ENCODE measurements at places on chromosomes 1 and 21.

GRCh38 chr1:187577610-187578009 is 748.9 kb downstream of the PLA2G4A start:
- DNase-seq, result no peak

DNA sequence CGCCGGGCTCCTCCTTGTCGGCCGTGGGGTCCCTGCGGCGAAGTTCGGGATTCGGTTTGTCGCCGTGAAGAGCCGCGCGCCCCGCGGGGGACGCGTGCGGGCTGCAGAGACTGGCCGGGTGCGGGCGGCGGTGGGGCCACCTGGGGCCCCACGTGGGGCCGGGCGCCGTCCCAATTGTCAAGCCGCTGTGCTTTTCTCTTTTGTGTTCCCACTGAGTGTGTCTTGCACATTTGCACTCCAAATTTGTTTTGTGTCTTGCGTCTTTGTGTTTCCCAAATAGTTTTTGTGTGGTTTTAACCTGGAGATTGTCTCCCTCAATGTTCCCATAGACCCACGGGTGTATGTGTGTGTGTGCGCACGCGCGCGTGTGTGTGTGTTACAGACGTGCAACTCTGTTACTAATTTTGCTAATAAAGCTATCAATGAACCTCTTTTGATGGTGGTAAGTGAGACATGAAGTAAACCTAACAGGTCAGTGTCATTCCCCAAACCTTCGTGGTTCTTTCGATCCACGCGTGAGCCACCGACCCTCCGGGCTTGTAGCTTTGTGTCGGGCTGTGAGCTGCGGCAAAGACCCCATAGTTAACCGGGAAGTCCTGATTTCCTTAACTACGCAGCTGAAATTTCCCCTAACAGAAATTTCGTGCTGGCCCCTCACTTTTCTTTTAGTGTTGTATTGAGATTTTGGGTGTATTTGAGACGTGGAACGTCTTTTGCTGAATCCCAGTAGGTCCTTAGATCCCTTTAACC is 708 bp downstream of the PRDM2 start:
- DNase-seq, result peak; percentile 69

GRCh38 chr1:63004868-63005267 is 220.9 kb downstream of the ATG4C start:
- DNase-seq, result no peak

- DNase-seq, result no peak
These were observed 172.7 kb upstream of the FGGY start for GRCh38 chr1:59124166-59124565.

- DNase-seq, result no peak
These were observed 36.2 kb upstream of the POU3F1 start for GRCh38 chr1:38082769-38083263.

- no peak for DNase-seq
These were observed 8.5 kb downstream of the DIO1 start for GRCh38 chr1:53902235-53903138.

DNA sequence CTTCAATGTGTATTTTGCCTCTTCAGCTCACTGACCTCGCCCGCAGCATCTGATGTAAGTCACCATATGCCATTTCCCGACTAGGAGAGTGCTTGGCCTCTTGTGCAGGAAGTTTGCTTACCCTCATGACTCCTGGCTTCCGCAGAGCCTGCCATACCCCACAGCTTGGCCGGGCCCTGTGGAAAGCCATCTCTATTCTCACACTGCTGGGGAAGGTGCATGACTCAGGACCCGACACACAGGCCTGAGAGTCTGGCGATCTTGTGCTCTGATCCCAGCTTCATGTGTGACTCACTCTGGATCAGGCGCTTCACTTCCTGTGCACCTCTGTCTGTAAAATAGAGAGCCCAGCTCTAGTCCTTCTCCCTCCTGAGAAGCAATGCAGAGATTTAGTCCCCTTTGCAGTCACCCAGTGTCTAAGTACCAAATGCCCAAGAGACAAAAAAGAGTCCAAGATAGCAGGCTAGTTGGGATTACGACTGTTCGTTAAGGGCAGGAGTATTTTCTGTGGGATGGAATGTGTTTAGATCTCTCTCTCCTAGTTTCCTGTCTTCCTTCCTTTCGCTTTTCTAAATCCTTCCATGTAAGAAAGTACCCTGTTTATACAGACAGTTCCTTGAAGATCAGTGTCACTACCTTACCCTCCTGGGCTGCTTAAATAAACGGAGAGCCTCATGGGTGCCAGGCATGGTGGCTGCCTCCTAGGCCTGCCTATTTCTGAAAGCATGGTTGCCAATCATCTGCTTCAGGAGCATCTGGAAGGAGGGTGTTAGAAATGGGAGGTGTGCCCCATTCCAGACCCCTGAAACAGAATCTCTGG is 62.8 kb upstream of the KIF26B start:
- no peak for DNase-seq

DNA sequence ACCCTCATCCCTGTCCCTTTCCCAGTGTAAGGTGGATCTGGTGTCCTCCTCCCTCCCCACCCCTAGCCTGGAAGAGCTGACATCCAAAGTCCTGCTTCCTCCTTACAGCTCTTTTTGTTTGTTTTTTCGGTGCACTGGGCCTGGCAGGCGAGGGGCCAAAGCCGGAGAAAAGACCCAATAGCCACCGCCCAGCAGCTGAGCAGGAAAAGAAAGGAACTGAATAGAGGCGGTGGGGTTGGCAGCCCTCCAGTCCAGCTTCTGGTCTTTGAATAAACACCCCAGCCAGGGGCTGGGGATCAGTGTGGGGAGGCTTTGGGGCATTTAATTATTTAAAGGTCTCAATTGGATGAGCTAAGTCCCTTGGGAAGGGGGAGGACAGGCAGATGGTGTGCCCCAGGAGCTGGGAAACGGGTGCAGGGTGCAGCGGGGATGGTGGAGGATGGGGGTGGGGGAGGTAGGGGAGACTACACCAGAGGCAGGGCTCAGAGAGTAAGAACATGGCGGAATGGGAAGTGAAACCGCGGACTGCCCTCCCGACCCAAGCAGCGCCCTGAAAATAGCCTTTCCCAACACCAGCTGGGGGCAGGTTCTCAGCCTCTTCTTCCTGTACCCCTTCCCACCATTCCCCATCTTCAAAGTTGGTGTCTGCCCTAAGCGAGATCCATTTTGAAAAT is 20.2 kb downstream of the BTG2 start:
- DNase-seq, result peak; percentile 82

GRCh38 chr1:50665413-50665812 is 242.2 kb upstream of the DMRTA2 start:
- no peak for DNase-seq

DNA sequence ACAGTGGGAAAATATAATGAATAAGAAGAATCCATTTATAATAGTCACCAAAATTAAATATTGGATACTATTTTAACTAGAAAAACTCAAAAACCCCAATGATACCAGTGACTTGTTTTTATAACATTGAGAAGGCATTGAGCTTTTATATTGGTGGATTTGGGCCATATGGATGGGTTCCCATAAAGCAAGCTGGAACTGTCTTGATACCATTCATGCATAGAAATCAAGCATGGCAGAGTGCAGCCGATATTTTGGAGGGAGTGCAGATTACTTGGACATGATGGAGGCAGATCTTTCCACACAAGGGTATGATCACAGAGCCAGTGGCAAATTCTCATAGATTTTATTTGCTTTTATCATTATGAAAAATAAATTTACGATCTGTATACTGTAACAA is 3.8 kb upstream of the RWDD3 start:
- no peak for DNase-seq

- no peak for DNase-seq
These were observed 185.4 kb downstream of the LYPLAL1 start for GRCh38 chr1:219359126-219359525.

- DNase-seq, result no peak
These were observed 21.6 kb upstream of the GUCA2A start for GRCh38 chr1:42186152-42186551.

DNA sequence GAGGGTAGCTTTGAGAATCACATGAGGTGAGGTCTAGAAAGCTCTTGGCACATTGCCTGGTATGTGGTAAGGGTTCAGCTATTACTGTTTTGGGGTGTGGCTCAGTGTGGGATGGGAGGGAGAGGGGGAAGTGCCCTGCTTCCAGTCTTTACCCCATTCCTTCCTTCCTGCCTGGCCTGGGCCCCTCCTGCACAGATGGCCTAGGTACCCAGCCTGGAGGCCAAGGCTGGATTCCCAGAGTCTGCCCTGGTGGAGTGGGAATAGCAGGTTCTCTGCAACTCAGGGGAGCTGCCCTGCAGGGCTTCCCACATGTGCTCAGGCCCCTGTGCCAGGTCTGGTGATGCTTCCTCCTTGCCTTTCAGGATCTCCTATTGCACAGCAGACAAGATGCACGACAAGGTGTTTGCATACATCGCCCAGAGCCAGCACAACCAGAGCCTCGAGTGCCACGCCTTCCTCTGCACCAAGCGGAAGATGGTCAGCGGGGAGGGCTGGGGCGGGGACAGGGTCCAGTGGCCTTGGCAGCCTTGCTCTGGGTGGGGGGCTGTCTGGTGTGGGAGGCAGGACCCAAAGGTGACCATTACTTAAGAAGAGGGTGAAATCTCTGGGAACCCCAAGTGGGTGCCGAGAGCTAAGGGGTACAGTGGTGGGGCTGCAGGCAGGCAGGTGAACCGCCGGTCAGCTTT is 13.5 kb downstream of the LDLRAP1 start:
- no peak for DNase-seq

DNA sequence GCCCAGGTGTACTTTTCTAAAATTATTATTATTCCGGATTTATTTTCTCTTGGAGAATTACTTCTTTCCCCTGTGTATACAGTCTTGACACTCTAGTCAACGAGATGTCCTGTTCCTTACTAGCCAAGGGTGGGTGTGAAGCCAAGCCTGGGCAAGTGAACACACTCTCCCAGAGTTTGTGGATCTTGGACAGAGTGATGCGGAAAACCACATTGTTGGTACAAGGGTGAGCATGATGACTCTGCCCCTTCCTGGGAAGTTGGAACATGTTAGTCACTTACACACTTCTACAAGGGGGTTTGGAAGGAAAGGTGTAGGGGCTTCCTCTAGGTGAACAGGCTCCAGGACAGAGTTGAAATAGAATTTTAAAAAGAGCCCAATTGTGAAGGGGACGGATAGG is 20.0 kb upstream of the RD3 start:
- no peak for DNase-seq

DNA sequence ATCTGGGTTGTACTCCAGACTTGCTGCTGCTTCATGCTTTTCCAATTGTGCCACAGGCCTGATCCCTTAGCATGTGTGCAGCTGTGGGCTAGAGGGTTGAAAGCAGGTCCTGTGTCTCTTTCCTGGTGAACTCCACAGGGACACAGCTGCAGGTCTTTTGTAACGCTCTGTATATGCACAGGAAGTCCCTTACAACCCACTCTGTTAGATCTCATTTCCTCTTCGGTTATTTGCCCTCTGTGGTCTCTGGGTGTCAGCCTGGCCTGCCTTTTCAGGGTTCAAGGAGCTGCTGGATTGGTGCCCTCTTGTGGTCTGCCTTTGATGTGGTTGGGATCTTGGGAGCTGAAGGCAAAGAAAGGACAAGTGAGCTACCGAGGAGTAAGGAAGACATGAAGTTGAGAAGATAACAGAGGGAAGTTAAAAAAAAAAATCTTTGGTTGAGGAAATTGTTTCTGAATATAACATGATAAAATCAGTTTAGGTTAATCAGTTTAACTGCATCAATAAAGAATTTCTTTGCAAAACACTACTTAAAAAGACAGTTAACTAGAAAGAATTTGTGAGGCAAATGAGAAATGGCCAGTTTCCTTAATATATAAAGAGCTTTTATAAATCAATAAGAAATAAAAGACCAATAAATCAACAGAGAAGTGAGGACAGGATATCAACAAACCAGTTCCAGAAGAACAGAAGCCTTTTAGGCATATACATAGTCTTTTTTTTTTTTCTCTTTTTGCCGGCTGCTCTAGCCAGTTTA is 44.1 kb downstream of the UCK2 start:
- no peak for DNase-seq

- no peak for DNase-seq
These were observed 3.3 kb upstream of the DHX9 start for GRCh38 chr1:182835806-182836205.

GRCh38 chr1:18109756-18110597 is 2.4 kb downstream of the IGSF21 start:
- peak; percentile 50 for DNase-seq

DNA sequence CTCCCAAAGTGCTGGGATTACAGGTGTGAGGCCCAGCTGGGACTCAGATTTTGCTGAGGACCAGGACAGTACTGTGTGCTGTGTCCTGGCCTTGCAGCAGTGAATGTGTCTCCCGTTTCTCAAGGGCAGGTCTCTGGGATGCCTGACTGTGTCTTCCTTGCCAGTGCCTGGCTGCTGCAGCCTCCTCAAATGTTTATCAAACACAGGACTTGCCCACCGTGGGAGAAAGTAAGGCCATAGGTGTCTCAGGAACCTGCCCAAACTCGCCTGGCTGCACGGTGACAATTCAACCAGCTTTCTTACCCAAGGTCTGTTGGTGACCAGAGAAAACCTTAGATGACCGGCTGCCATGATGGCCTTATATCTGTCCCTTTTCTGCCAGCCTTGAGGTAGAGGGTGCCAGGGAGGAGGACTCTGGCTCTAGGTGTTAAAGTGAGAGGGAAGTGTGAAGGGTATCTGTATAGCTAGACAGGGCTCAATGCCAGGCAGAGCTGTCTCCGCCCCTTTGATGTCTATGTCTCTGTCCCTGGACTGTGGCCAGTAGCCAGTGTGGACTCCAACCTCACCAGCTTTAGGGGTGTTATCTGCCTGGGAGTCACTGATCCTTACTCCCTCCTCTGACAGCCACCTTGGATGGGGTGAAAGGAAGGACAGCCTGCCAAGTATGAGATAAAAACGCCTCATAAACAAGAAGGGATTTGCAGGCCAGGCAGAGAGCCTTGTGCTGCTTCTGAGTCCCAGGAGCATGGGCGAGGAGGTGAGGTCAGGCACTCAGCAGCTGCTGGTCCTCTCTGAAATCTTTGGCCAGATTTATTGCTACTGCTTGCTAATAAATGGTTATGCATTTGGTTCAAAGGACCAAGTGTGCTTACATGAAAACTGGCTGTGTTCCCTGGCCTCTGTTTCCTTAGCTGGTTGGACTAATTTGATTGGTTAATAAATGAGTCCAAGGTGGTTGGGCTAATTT is 22.3 kb downstream of the IL6R start:
- no peak for DNase-seq

GRCh38 chr1:103959565-103959964 is 209.9 kb downstream of the AMY1C start:
- no peak for DNase-seq

- no peak for DNase-seq
These were observed 15.2 kb downstream of the PRR9 start for GRCh38 chr1:153232553-153232952.

DNA sequence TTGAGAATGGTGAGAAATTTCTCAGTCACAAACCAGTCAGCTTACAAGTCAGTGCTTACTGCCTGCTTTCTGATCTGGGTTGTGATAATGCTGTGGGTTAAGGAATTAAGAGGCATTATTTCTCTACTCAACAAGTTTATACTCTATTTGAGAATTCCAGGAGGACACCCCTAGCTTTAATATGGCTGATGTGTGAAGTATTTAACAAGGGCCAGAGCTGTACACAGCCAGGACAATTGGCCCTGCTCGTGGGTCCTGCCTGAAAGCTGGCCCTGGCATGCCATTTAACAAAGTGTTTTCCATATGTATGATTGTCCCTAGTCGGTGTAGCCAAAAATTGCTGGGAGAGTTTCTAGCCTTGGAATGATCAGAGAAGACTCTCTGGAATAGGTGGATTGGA is 43.2 kb downstream of the HHAT start:
- DNase-seq, result no peak

- DNase-seq, result no peak
These were observed 17.5 kb downstream of the MAN1C1 start for GRCh38 chr1:25634066-25634465.

All from C1 segment of cervical spinal cord (tissue), 14 donors.